ENCODE measurements at places on chromosomes 16 and 17.

GRCh38 chr17:31495022-31495885 lies 103.8 kb downstream of the RAB11FIP4 start:
- DNase-seq: no peak

GRCh38 chr17:47076171-47076570 lies 97.1 kb upstream of the RPRML start:
- DNase-seq: no peak

- no peak for DNase-seq
Observed at GRCh38 chr17:40574292-40574691, 9.0 kb upstream of the CCR7 start.

GRCh38 chr16:11190588-11191560 lies 65.1 kb downstream of the SOCS1 start:
- no peak for DNase-seq

DNA sequence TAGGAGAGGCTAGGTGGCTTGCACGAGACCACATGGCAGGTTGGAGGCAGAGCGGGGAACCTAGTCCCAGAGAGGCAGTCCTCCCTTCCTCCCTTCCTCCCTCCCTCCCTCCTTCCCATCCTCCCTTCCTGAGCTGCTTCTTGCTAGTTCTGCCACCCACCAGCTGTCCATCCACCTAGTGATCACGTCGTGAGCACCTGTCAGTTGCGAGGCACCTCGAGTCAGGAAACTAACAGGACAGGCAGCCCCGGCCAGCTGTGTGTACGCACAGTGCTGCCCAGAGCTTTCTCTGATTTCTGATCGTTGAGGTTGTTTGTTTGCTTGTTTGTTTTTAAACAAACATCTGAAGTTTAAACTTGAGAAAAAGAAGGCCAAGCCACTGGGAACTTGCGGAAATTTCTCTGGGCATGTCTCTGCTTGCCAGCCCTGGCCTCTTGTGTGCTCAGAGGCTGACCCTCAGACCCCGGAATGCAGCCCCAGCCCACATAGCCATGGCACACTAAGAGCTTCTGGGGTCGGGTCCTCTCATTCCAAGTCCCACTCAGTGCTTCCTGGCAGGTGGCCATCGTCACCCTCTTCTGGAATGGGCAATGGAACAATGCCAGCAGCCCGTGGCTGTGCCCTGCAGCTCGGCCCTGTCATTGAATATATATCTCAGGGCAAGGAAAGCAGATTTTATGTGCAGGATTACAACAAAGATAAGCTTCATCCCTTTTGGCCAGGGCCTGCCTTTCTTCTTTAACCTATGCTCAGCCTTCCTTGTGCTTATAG lies 174.0 kb downstream of the KATNIP start:
- no peak for DNase-seq

DNA sequence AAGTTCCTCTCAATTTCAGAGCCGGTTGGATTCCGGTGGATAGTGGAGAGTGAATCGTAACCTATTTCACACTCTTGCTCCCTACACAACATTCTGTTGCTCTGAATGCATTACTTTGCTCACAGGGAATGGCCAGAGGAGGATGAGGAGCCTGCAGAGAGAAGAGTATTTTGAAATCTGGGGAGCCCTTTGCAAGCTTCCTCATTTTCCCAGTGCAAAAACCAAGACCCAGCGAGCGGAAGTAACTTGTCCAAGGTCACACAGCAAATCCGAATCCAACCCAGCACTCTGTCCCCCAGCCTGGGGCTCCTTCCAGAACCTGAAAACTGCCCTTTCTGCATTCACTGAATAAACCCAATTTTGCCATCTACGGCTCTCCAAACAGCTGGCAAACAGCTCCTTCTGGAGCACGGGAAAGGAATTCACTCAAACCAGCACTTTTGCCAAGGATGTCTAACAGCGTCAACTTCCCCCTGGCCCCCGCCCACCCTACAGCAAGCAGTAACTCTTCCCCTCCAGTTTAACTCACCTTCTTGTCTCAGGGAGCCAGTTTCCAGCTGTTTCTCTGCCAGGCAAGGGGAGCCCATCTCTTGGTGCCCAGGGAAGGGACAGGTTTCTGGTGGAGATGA lies 557 bp downstream of the KCNG4 start:
- DNase-seq: no peak

DNA sequence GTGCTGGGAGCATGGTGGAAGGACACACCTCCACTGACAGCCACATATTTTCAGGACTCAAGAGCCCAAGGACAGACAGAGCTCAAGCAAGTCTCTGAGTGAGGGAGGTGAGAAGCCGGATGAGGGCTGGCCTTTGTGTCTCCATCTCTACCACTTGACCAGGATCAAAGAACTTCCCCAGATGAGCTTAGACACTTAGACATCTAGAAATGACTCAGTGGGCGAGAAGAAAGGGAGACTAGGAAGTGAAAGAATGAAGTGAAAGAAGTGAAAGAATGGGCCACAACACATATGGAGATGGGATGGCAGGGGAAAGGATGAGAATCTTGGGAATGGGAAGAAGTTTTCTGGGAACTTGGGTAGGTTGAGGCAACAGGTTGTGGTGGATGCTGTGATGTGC lies 274.9 kb upstream of the CCL2 start:
- no peak for DNase-seq

All from AG04450 (cell line).